CD14-positive monocyte (primary cell): ENCODE measurements at places on chromosomes 11 and 22.
A peak's percentile ranks its signal among the peaks of the same experiment; 100 is the strongest.

DNA sequence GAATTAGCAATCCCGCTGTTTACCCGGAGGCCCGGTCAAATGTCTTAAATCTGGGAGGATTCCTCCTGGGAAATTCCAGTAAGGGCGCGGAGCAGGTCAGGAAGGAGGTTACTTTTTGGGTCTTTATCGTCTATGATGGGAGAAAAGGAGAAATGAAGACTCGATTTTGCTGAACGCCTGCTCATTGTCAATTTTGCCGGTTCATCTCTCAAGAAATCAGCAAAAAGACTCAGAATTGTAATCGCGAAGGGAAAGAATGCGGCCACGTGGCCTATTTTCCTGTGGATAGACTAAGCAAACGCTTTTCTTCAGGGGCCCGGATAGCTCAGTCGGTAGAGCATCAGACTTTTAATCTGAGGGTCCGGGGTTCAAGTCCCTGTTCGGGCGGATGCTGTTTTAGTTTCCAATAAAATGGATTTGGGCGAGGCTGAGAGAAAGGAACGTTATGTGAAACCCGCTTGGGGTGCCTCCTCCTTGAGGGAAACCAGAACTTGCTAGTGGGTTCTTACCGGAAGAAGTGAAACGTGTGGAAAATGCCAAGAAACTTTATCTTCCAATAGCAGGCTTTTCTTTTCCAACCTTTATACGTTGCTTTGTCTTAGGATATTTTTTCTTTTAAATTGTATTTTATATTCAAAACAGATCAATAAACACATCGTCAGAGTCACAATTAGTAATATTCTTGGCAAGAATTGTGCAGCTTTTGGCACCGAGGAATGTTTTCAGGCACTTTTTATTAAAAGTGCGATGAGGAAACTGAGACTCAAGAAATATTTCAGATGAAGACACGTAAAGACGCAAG is 45.0 kb downstream of the OR4D9 start:
- H3K4me1 ChIP-seq = peaks cover 63% of the 10 kb centered on the region
- no peak for DNase-seq
- H3K36me3 ChIP-seq = no peaks in the 10 kb centered on the region
- no peak overlapping the region for H3K27ac ChIP-seq

DNA sequence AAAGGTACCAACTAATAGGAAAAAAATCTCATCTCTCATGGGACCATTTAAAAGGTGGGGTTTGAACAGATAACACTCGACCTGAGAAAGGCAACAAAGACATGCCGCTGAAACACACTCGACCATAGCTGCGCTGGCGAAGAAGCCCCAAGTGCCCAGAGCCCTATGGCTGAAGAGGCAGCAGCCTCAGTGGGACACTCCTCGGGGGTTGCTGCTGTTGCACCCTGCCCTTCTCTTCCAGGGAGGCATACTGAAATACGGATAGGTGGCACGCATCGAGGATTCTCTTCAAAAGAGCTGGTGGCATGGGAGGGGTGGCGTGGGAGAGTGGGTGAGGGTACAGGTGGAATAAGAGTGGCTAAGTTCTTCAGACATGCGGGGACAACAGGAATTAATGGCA is 18.5 kb upstream of the PHLDA2 start:
- H3K4me3 ChIP-seq = no peak overlapping the region
- H3K27ac ChIP-seq = no peak overlapping the region
- peaks cover 53% of the 10 kb centered on the region for H3K36me3 ChIP-seq
- DNase-seq = no peak

- no peaks in the 10 kb centered on the region for H3K36me3 ChIP-seq
- no peaks in the 10 kb centered on the region for H3K27me3 ChIP-seq
- no peak overlapping the region for H3K4me3 ChIP-seq
- H3K4me1 ChIP-seq = peaks cover 34% of the 10 kb centered on the region
- no peak overlapping the region for H3K27ac ChIP-seq
These were observed 15.6 kb downstream of the TMEM184B start for GRCh38 chr22:38257181-38257580.

DNA sequence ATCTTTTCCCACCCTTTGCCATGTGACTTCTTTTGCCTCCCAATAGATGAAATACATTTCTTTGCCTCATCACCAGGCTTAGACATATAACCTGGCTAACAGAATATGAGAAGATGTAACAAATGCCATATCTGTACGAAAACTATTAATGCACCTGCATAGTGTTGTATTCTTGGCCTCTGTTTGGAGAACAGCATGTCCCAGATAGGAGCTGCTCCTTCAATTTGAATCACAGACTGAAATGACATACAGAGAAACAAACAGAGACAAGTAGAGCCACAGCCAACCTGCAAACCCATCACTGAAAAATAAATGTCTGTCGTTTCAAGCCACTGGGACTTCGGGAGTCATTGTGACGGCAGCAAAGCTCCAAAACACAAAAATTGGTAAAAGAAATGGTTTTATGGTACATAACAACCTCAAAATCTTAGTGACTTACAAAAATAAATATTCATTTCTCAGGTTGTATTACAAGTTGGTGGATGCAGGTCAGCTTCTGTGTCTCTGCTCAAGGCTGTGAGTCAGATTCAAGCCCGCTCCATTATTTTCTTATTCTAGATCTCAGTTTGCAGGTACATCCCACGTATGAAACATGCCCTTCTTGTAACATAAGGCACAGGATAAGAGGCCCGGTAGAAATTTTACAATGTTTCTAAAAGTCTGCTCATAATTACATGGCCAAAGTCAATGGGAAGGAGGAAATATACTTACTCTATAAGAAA is 171.3 kb upstream of the SOX6 start:
- no peak for DNase-seq
- H3K27ac ChIP-seq = no peak overlapping the region

- no peak for DNase-seq
- H3K4me1 ChIP-seq = no peaks in the 10 kb centered on the region
- H3K4me3 ChIP-seq = no peak overlapping the region
These were observed 50.4 kb upstream of the RBFOX2 start for GRCh38 chr22:36079041-36079440.

- no peak for DNase-seq
- no peaks in the 10 kb centered on the region for H3K36me3 ChIP-seq
- no peaks in the 10 kb centered on the region for H3K4me1 ChIP-seq
- H3K4me3 ChIP-seq = no peak overlapping the region
- no peak overlapping the region for H3K27ac ChIP-seq
- peaks cover 13% of the 10 kb centered on the region for H3K27me3 ChIP-seq
These were observed 37.6 kb downstream of the TRMU start for GRCh38 chr22:46373159-46373558.

GRCh38 chr22:38655519-38656255 is 505 bp downstream of the FAM227A start:
- no peak for DNase-seq
- no peaks in the 10 kb centered on the region for H3K27me3 ChIP-seq
- H3K4me3 ChIP-seq = peak overlapping the region; percentile 54
- peak overlapping the region; percentile 90 for H3K27ac ChIP-seq
- peaks cover 17% of the 10 kb centered on the region for H3K4me1 ChIP-seq

GRCh38 chr11:10824888-10825287 is 16.2 kb upstream of the EIF4G2 start:
- H3K27me3 ChIP-seq = no peaks in the 10 kb centered on the region
- H3K4me1 ChIP-seq = peaks cover 6% of the 10 kb centered on the region
- no peak overlapping the region for H3K27ac ChIP-seq

DNA sequence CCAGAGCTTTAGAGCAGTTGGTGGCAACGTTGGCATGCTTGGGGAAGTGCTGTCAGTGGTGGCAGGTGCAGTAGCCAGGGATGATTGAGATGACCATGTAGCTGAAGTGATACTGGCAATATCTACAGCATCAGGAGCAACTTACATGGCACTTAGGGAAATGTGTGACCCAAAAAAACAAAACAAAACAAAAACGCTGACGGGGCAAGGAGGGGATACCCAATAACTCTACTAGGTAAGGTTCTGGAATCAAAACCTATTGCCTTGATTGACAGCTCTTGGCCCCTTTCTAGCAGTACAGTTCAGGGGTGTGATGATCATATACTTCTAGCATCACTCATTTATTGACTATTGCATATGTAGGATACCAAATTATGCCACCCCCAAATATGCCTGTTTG is 312.6 kb downstream of the AASDHPPT start:
- no peak for DNase-seq
- H3K4me3 ChIP-seq = no peak overlapping the region
- H3K27me3 ChIP-seq = no peaks in the 10 kb centered on the region
- H3K27ac ChIP-seq = no peak overlapping the region

DNA sequence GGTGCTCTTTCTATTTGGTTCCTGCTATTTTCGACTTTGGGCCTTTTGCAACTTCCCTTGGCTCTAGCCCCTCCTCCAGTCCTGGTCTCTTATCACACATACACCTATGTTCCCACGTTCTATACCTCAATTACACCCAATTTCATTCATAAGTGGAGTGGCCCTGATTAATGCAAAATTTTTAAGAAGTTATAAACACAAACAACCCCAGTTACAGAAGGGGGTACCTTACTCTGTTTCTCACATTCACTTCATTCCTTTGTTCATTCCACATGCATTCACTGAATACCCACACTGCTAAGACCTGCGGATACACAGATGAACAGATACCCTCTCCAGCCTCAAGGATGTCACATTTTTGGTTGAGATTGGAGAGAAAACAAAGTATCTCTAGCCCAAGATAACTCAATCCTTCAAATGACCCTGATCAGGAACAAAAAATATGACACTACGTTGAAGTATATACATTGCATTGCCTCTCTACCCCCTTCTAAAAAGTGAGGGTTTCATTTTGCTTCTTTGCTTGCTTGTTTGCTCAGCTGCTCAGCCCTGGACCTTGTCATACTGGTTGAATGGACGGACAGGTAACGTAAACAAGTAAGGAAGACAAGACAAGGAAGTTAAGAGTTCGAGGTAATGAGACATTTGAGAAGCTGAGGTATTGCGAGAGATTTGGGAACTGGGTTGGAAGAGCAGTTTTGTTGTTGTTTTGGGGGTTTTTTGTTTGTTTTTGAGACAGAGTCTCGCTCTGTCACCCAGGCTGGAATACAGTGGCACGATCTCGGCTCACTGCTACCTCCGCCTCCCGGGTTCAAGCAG is 3.6 kb upstream of the VPS37C start:
- no peaks in the 10 kb centered on the region for H3K36me3 ChIP-seq
- peaks cover 72% of the 10 kb centered on the region for H3K4me1 ChIP-seq
- H3K27me3 ChIP-seq = no peaks in the 10 kb centered on the region
- peak; percentile 47 for DNase-seq

GRCh38 chr11:2118677-2119076 is 20.5 kb downstream of the IGF2 start:
- no peaks in the 10 kb centered on the region for H3K36me3 ChIP-seq
- H3K27me3 ChIP-seq = peaks cover 2% of the 10 kb centered on the region
- no peak for DNase-seq
- no peak overlapping the region for H3K4me3 ChIP-seq

- DNase-seq = no peak
- no peak overlapping the region for H3K4me3 ChIP-seq
- no peaks in the 10 kb centered on the region for H3K4me1 ChIP-seq
- H3K27me3 ChIP-seq = no peaks in the 10 kb centered on the region
- no peaks in the 10 kb centered on the region for H3K36me3 ChIP-seq
These were observed 243.1 kb upstream of the CCDC179 start for GRCh38 chr11:23103416-23103815.

DNA sequence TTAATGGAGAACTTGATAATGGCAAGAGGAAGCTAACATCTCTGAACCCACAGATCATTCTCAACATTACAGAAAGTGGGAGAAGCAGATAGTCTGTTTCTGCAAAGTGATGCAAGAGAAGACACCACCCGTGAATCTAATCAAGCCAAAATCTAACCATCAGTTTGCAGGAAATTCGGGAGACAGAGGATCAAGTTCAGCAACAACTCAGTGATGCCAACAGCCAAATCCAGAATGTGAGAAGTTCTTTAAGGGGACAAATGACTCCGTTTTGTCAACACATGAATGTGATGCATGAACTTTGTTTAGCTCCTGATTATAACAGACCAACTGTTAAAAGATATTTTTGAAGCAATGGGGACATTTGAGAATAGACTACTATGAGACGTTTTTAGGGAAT is 95.2 kb upstream of the LDLRAD3 start:
- no peaks in the 10 kb centered on the region for H3K27me3 ChIP-seq
- H3K4me1 ChIP-seq = peaks cover 9% of the 10 kb centered on the region
- no peak for DNase-seq
- H3K4me3 ChIP-seq = no peak overlapping the region
- no peaks in the 10 kb centered on the region for H3K36me3 ChIP-seq

DNA sequence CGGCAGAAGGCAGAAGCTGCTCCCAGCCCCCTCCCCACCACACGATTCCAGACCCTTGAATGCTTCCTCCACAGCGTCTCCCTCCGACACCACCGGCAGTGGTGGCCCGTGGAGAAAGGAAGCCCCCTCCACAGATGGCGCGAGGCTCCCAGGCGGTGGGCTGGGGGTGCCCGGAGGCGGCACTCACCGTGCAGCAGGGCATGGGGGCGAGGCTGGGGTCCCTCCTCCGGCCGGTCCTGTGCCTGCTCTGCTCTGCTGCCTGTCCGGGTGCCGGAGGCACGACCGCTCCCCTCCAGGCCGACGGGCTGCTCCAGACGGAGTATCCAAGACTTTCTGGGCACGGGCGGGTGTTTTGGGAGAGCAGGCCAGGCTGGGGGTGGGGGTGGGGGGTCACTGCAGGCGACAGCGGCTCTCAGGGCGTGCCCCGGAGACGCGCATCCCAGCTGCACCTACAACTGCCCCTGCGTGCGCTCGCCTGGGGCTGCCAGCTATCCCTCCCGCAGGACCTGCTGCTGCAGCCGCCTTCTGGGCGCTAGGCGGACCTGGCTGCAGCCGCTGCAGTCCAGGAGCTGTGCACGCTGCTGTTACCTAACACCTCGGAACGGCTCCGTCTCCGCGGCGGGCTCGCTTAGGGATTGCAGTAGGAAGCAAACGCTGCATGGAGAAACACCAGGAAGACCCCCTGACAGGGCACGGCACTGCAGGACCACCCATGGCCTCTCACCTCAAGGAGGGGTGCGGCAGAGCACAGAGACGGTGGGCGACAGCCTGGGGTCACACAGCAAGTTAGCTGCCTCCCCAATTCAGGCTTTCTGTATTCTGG is 15.2 kb downstream of the MRGPRG start:
- no peak for DNase-seq
- H3K27me3 ChIP-seq = peaks cover 4% of the 10 kb centered on the region
- H3K4me3 ChIP-seq = no peak overlapping the region
- H3K36me3 ChIP-seq = no peaks in the 10 kb centered on the region

DNA sequence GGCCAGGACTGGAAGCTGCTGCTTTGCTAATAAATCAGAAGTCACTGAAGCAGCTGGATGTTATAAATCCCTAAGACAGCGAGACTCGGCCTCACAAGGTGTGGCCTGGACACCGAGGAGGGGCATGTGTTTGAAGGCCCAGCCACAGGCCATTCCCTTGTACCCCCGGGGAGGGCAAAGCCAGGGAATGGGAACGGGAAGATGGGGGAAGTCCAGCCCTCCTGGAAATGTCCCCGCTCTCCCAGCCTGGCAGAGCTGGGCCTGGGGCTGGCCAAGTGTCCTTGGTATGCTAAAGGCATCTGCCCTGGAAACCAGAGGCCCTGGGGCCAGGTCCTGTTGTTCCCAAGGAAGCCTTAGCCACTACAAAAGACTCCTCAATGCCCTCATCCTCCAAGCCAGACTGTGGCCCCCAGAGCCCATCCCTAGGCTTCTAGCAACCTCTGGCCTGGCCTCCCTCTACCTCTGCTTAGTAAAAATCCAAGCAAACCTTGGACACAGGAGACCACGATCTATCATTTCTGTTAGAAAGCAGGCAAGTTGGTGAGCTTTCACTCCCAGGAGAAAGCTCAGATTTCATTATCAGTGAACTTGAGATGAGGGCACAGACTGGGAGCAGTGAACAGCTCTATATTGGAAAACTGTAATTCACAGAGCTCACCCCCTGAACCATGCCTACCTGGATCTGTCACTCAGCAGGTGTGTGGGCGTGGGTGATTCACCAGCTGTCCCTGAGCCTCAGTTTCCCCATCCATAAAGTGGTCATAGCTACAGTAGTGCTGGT is 11.0 kb downstream of the CHST1 start:
- H3K27ac ChIP-seq = no peak overlapping the region
- no peak overlapping the region for H3K4me3 ChIP-seq
- peaks cover 4% of the 10 kb centered on the region for H3K4me1 ChIP-seq
- H3K27me3 ChIP-seq = no peaks in the 10 kb centered on the region
